ENCODE measurements at places on chromosomes 11 and 22.
A peak's percentile ranks its signal among the peaks of the same experiment; 100 is the strongest.

DNA sequence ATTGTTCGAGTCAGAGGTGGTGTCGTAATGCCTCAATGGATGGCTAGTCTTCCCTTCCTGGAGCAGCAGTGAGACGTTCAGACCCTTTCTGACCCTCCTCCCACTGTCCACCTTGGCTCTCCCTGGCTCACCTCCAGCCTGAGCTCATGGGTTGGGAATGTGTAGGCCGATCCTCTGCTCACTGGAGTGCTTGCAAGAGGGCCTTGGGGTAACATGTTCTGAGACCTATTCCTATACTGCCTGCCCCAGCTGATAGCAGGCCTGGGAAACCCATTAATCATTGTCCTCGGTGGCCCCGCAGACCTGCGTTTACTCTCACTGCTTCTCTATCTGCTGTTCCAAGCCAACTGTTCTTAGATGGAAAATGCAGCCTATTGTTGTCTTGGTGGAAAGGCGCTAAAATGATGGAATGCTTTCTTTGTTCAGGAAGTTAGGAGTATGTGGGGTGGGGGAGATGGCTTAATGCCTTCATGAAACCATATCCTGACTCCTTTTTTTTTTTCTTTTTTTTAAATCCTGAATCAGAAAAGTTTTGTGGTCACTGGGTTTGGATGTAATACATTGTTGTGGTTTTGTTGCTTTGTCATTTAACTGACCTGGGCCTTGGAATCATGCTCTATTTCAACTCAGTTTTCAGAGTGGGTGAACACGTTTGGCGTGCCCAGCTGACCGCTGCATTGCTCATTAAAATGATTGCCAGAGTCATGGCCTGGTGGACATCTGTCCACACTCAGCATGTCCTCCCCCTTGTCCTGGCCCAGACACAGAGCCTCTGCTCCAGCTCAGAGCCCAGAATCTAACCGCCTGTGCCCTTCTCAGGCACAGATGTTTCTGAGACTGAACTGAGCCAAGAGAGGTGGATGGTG, 72.5 kb downstream of the MICAL2 start:
- no peak for DNase-seq

- DNase-seq: no peak
Measured at GRCh38 chr11:132993991-132994502, 538.3 kb downstream of the OPCML start.

- DNase-seq: no peak
Measured at GRCh38 chr11:41099654-41100053, 359.8 kb downstream of the LRRC4C start.

DNA sequence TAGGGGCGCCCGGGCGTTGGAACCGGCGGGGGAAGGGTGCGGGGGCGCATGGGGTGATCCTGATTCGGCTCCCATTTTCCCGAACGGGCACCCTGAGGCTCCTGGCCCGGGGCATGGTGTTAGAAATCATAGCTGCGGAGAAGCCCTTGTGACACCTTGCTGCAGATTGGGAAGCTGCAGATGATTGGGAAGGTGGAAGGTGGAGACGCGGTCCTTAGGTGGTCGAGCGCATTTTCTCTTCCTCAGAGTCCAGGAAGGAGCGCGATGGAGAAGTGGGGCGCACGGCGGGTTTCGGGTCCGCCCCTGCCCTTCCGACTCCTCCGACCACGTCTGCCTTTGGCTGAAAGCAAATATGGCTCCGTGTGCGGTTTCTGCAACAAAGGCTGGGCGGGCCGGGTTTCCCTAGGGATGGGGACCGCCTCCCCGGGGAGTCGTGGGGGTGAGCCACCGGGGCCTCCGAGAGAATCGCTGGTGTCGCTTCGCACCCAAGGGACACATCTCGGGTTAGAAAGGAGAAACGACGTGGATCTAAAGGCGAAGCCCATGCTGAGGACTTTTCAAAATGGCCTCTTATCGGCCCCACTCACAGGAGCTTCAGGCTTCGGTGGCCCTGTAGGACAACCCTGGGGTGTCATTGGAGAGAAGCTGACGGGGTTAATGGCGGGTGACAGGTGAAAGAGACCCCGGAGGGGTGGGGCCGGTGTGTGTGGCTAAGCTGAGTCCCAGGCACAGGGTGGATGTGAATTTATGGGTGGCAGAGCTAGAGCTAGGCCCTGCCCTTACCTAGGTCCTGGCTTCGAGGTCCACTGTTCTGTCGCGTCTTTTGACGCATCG, 707 bp upstream of the FTH1 start:
- DNase-seq: peak; percentile 46

DNA sequence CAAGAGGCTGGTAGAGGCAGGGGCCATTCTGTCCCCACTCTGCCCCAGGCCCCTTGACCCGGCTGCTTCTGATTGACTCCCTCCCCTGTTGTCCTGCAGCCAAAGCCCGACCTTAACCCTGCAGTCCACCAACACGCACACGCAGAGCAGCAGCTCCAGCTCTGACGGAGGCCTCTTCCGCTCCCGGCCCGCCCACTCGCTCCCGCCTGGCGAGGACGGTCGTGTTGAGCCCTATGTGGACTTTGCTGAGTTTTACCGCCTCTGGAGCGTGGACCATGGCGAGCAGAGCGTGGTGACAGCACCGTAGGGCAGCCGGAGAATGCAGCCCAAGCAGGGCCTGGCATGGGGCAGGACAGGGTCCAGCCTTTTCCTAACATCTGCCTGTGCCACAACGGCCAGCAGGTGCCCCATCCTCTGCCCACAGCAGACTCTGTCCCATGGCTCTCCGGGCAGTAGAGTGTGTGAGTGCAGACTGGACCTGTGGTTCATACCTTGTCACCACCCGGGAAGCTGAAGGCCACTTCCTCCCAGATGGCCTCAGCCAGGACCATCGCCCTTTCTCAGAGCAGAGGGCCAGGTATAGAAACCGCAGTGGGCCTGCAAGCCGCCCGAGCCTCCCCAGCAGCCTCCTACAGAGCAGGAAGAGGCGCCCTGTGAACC, 26.8 kb upstream of the MGAT3 start:
- DNase-seq: no peak

DNA sequence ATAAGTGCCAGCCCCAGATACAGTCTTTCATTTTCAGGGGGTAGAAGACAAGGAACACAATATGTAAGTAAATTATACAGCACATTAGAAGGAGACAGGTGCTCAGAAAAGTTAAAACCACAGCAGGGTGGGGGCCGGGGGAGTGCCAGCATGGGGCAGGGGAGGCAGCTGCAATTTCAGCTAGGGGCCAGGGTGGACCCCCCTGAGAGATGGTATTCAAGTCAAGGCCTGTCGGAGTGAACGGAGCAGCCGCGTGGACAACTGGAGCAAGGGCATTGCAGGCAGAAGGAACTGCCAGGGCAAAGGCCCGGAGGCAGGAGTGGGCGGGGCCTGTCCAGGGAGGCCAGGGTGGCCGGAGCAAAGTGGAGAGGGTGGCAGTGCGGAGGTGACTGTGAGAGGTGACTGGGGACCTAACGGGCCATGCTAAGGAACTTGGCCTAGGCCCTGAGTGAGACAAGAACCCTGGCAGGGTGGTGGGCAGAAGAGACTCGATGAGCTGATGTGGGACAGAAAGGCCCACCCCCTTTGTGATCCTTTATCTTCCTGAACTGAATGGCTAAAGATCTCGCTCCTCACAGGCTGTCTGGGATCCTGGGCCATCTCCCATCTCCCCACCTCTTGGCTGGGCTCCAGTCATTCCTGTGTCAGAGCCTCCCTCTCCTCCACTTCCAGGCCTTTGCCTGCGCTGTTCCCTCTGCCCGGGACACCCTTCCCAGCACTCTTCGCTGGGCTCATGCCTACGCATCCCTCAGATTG, 22.4 kb upstream of the FLRT1 start:
- no peak for DNase-seq

DNA sequence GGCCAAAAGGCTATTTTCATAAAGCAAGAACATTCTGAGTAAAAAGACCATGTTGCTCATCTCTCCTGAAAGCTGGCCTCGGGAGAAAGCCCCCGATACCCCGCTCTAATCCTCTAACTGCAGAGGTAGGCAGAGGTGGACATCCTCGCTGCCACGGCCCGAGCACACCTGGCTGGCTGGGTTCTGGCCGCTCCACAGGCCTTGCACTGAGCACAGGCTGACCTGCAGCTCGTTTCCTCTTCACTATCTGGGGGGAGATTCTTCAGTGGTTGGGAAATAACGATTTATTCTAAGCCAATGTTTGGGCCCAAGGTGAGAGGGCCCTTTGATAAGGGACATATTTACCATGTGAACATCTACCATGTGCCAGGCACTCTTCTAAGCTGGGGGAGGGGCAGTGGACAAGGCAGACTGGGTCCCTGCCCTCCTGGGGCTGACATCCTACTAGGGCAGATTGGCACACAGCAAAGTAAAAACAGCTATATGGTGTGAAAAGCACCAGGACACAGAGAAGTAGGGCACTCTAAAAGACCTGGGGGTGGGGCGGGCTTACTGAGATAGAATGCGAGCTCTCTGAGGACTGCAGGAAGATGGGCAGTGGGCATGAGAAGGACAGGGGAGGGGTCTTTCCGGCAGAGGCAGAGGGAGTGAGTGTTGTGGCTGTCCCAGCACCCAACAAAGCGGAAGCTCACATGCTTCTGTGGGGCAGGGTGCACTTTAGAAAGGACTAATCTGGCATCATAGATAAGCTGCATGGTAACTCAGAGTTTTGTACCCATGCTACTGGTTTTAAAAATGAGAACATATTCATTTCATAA, 65.5 kb upstream of the ARFGAP3 start:
- DNase-seq: no peak

DNA sequence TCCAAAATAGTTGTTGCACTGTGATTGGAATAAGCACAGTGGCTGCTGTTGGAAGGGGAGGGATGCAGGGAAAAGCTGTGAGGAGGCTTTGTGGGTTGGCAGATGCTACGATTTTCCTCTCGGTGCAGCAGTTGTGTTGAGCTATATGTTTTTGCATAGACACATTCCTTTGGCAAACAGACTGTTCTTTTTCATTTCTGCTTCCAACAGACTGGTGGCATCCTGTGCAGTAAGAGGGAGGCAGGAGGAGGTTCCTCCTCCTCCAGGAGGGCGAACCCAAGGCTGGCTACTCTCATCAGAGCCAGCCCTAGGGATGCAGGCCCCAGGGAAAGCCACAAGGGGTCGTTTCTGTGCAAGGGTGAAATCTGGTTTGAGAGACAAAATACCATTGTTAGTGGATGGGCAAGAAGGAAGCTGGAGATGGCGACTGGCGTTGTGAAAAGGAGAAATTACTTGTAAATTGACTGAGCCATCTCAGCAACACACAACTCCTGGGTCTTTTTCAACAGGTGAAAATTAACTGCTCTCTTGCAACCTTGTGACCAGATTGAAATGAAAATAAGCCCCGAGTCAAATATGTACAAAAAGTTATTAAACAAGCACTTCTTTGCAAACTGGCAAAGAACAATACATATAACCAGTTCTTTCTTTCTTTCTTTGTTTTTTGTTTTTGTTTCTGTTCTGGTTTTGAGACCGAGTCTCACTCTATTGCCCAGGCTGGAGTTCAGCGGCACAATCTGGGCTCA, 26.5 kb upstream of the UBASH3B start:
- DNase-seq: peak; percentile 71

- no peak for DNase-seq
Measured at GRCh38 chr11:71962428-71963038, 33.7 kb downstream of the RNF121 start.

- no peak for DNase-seq
Measured at GRCh38 chr11:279040-279965, 1.1 kb downstream of the NLRP6 start.

DNA sequence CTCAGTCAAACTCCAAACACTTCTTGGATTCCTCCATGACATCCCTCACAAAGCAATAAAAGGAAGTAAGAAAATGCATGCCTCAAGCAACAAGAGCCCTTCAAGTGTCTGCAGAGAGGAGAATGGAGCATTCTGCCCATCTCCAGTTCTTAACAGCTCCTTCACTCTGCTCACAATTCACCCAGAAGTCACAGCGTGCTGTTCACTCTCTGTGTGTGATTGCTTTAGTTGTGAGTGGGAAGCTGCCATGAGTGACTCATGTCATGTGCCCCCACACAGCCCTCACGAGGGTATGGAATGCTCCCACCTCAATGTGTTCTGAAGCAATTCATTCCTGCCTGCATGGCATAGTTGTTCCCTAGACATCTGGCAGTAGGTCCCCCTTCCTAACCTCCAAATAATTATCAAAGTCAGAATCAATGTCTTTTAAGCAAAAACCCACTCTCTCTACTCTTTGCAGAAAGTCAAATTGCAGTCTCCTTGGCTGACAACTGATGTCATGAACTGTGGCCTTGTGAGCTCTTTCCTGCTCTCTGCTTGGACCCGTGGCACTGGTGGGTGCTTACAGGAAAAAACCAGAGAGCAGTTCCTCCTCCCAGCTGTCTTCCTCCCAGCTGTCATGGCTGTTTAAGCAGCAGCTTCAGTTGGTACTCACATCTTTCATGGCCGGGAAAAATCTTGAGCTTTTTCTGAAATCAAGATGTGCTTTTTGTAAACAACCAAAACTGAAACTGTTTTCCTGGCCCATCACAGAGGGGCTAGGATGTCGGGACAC, 112.1 kb upstream of the SPON1 start:
- DNase-seq: no peak

DNA sequence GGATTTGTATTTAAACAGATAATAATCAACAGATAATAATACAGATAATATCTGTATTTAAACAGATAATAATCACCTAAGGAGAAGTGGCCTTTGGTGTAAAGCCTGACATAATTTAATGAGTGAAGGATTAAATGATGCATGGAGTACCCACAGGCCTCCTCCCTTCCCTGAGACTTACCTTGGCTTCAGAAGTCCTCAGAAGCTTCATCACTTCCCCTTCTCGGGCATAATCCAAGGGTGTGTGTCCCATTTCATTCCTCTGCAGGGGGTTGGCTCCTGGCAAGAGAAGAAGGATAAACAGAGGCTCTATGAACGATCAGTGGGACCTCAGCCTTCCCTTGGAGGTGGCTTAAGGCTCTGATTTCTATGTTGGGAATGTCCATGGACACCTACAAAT, 85.5 kb upstream of the PHOX2A start:
- no peak for DNase-seq

DNA sequence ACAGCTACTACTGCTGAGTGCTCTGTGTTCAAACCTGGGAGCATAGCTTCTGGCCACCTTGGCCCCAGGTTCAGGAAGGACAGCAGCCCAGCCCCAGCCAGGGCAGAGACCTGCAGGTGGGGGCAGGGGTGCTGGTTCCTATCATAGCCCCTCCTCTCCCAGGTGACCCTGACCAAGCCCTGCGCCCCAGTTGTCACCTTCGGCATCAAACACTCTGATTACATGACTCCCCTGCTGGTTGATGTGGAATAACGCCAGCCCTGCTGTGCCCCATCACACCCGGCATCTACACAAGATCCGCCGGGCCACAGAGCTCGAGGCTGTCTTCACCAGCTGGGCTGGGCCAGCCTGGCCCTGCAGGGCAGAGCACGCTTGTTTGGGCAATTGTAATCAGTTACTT, 6.9 kb downstream of the SCGB1C1 start:
- DNase-seq: no peak

GRCh38 chr11:45005106-45005505, 54.4 kb upstream of the TP53I11 start:
- no peak for DNase-seq

DNA sequence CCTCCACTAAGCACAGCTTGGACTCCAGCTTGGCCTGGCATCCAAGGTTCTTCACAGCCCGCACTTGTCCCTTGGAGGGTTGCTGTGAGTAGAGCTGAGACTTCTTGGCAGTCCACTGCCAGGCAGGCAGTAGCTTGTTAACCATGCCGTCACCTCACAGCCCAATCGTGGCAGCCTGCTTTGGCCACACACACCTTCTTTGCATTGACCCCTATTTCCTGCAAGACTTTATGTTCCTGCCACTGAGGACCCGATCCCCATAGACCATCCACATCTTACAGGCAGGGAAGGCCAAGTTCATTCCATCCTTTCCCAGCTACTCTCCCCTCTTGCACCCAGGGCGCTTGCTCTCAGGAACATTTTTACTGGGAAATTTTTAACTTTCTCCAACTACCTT, 2.5 kb upstream of the PYGM start:
- DNase-seq: peak; percentile 41

GRCh38 chr11:69452206-69452987, 29.1 kb upstream of the LINC01488 start:
- DNase-seq: no peak

All from CD4-positive, alpha-beta T cell treated with Interleukin-12 subunit alpha and Interleukin-12 subunit beta, for 1 hour (primary cell).